Renal cortical epithelial cell (primary cell): ENCODE measurements at places on chromosomes 12 and 14. TPM values are rescaled to one million over a fixed set of nuclear protein-coding genes. Genes with fewer than 3 reads are reported as not detected.

HSPA2 gene
- total RNA-seq: 25.0 and 44.2 TPM in 2 replicates

MANSC4 gene
- total RNA-seq: not detected in 2 replicates

KLHL33 gene
- not detected in 2 replicates for total RNA-seq

ATL1 gene
- 3.7 and 10.8 TPM in 2 replicates for total RNA-seq

FKBP4 gene
- 54.2 and 87.5 TPM in 2 replicates for total RNA-seq

PITPNM2 gene
- total RNA-seq: 2.4 and 16.5 TPM in 2 replicates

HOXC5 gene
- total RNA-seq: 0.80 TPM in 1 of 2 replicates, not detected in the other

NEDD8 gene
- total RNA-seq: 146 and 185 TPM in 2 replicates

INSM2 gene
- total RNA-seq: 0.05 TPM in 1 of 2 replicates, not detected in the other

FITM1 gene
- total RNA-seq: 0.25 TPM in 1 of 2 replicates, not detected in the other

KLRK1 gene
- not detected in 2 replicates for total RNA-seq

ZNF410 gene
- 95.9 and 103 TPM in 2 replicates for total RNA-seq

C14orf180 gene
- total RNA-seq: not detected in 2 replicates

TAS2R8 gene
- total RNA-seq: 0.25 TPM in 1 of 2 replicates, not detected in the other

CMA1 gene
- total RNA-seq: not detected in 2 replicates

SIX4 gene
- 5.6 and 11.3 TPM in 2 replicates for total RNA-seq

FSCB gene
- 0.10 TPM in 1 of 2 replicates, not detected in the other for total RNA-seq

CLEC6A gene
- total RNA-seq: 0.20 TPM in 1 of 2 replicates, not detected in the other

SERPINA12 gene
- not detected in 2 replicates for total RNA-seq

TOX4 gene
- 25.4 and 59.0 TPM in 2 replicates for total RNA-seq

P3H3 gene
- 17.4 and 36.8 TPM in 2 replicates for total RNA-seq

CCDC38 gene
- 0.10 TPM in 1 of 2 replicates, not detected in the other for total RNA-seq
